ENCODE measurements at places on chromosomes 7 and 10.

DNA sequence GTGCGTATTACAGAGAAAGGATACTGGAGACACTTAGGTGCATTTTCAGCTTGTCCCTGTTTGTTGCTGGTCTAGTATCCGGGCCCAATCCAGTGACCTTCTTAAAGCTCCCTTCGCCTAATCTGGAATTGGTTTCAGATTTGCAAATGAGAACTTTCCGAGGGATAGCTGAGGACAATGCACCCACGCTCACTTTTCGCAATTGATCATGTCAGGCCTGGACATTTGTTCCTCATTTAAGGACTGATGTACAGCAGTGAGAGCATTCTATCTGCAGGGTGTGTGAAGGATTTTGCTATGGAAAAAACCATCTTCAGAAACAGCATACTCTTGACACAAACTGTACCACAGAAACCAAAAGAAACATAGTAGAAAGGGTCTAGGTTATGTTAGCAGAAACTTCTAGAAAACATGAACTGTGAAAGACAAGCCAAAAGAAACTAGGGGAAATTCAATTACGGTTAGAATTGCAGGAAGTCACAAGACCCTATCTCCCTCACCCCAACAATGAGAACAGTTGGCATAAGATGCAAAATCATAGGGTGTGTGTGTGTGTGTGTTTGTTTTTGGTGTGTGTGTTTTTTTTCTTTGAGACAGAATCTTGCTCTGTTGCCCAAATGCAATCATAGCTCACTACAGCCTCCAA, 331.1 kb downstream of the CALN1 start:
- no peaks in the 10 kb centered on the region for H3K4me1 ChIP-seq
- no peak overlapping the region for H3K27ac ChIP-seq
- no peak for DNase-seq
- H3K36me3 ChIP-seq, result no peaks in the 10 kb centered on the region
- H3K27me3 ChIP-seq, result no peaks in the 10 kb centered on the region

- peaks cover 18% of the 10 kb centered on the region for H3K4me1 ChIP-seq
- H3K36me3 ChIP-seq, result peaks cover 4% of the 10 kb centered on the region
- H3K27me3 ChIP-seq, result no peaks in the 10 kb centered on the region
- no peak for DNase-seq
- no peak overlapping the region for H3K4me3 ChIP-seq
These were observed 46.2 kb downstream of the GRK5 start for GRCh38 chr10:119253433-119254174.

GRCh38 chr7:155207326-155208002, 90.2 kb upstream of the INSIG1 start:
- H3K4me1 ChIP-seq, result peaks cover 32% of the 10 kb centered on the region
- peak overlapping the region; percentile 41 for H3K27ac ChIP-seq
- peaks cover 3% of the 10 kb centered on the region for H3K36me3 ChIP-seq
- H3K4me3 ChIP-seq, result no peak overlapping the region

- peaks cover 25% of the 10 kb centered on the region for H3K27me3 ChIP-seq
- no peak for DNase-seq
- H3K36me3 ChIP-seq, result no peaks in the 10 kb centered on the region
- no peak overlapping the region for H3K27ac ChIP-seq
- peaks cover 7% of the 10 kb centered on the region for H3K4me1 ChIP-seq
- H3K4me3 ChIP-seq, result no peak overlapping the region
These were observed 125.6 kb downstream of the CYP26A1 start for GRCh38 chr10:93199191-93199751.

GRCh38 chr10:47415520-47416304, 31.6 kb upstream of the ZNF488 start:
- no peaks in the 10 kb centered on the region for H3K4me1 ChIP-seq
- no peaks in the 10 kb centered on the region for H3K27me3 ChIP-seq
- H3K36me3 ChIP-seq, result no peaks in the 10 kb centered on the region
- H3K4me3 ChIP-seq, result no peak overlapping the region
- DNase-seq, result no peak

GRCh38 chr7:19128856-19129255, 11.4 kb upstream of the TWIST1 start:
- no peaks in the 10 kb centered on the region for H3K27me3 ChIP-seq
- no peaks in the 10 kb centered on the region for H3K4me1 ChIP-seq
- H3K36me3 ChIP-seq, result no peaks in the 10 kb centered on the region

DNA sequence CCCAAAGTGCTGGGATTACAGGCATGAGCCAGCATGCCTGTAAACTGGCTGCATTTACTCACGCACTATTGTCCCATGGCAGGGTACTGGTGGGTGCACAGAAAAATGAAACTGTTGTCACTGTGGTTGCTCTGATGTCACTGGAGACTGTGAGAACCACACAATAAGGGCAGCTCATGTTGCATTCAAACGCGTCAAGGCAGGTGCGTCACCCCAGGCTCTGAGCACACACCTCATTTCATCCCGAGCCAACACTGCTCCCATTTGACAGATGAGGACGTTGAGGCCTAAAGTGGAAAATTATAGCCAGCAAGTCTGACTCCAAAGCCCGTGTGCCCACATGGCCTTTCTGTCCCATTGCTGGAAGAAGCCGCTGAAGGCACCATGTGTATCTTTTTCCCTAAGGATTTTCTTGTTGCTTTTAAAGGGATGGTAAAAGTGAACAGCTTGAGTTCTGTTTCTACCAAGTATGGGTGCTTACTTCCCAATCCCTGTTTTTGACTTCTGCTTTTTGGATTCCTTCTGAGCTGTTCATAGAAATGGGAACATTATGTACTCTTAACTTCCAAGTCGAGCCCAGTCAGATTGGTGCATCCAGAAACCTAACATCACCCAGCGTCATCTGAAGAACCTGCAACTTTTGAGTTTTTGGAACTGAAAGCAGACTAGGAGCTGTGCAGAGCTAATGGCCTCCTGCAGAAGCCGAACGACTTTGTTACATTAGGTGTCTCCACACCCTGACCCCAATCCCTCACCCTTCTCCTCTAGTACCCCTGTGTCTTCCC, 60.1 kb upstream of the CARD11 start:
- peak overlapping the region; percentile 65 for H3K27ac ChIP-seq
- no peak overlapping the region for H3K4me3 ChIP-seq
- H3K36me3 ChIP-seq, result peaks cover 33% of the 10 kb centered on the region
- DNase-seq, result peak; percentile 39
- peaks cover 78% of the 10 kb centered on the region for H3K4me1 ChIP-seq
- H3K27me3 ChIP-seq, result no peaks in the 10 kb centered on the region

DNA sequence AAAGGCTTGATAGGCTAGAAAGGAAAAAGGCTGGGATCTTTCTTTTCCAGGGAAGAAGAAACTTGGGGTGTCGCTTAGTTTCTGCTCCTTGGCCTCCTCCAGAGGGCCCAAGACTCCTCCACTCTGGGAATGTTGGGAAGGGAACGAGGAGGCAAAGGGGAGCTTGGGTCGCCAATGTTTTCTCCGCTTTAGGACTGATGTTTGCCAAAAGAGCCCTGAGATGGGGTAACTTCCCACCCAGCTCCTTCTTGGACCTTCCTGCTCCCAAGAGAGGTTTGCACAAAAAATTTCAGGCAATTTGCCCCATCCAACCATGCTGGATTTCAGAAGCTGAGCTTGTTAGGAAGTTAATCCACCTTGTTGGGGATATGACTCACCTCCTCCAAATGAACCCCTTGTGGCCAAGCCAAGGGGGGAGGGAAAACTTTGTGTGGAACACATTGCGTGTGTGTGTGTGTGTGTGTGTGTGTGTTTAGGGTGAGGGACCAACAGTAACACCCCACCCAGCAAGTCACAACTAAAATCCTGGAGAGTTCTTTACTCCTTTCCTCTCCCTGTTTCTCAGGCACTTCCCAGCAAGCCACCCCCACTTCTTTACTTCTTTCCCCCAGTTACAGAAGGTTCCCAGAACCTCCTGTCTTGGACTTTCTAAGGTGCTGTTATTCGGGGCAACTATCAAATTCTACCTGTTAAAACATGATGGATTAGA, 8.7 kb upstream of the HOXA2 start:
- no peak overlapping the region for H3K27ac ChIP-seq
- H3K4me3 ChIP-seq, result no peak overlapping the region
- H3K4me1 ChIP-seq, result no peaks in the 10 kb centered on the region
- no peaks in the 10 kb centered on the region for H3K36me3 ChIP-seq
- DNase-seq, result no peak
- H3K27me3 ChIP-seq, result no peaks in the 10 kb centered on the region

- no peak overlapping the region for H3K4me3 ChIP-seq
- no peaks in the 10 kb centered on the region for H3K4me1 ChIP-seq
- H3K36me3 ChIP-seq, result no peaks in the 10 kb centered on the region
- DNase-seq, result no peak
- H3K27ac ChIP-seq, result no peak overlapping the region
- peaks cover 23% of the 10 kb centered on the region for H3K27me3 ChIP-seq
These were observed 177.9 kb downstream of the DNAJB6 start for GRCh38 chr7:157514746-157515145.

GRCh38 chr10:129917936-129918335, 46.1 kb downstream of the EBF3 start:
- no peak for DNase-seq
- H3K36me3 ChIP-seq, result no peaks in the 10 kb centered on the region
- no peak overlapping the region for H3K27ac ChIP-seq
- no peaks in the 10 kb centered on the region for H3K4me1 ChIP-seq
- H3K27me3 ChIP-seq, result no peaks in the 10 kb centered on the region

GRCh38 chr7:214410-215212, 22.2 kb downstream of the FAM20C start:
- no peak overlapping the region for H3K27ac ChIP-seq
- H3K27me3 ChIP-seq, result no peaks in the 10 kb centered on the region
- H3K4me1 ChIP-seq, result no peaks in the 10 kb centered on the region
- H3K4me3 ChIP-seq, result no peak overlapping the region
- no peaks in the 10 kb centered on the region for H3K36me3 ChIP-seq

All from activated CD4-positive, alpha-beta T cell treated with anti-CD3 and anti-CD28 coated beads, Interleukin-2, amount 10 ng/mL, durations not matched to agents 7 days and 5 days (primary cell).